NK-92 treated with Interleukin-12 subunit alpha and Interleukin-12 subunit beta, amount 100 ng/mL, for 24 hours (cell line): ENCODE measurements at places on chromosomes 3 and 15.

DNA sequence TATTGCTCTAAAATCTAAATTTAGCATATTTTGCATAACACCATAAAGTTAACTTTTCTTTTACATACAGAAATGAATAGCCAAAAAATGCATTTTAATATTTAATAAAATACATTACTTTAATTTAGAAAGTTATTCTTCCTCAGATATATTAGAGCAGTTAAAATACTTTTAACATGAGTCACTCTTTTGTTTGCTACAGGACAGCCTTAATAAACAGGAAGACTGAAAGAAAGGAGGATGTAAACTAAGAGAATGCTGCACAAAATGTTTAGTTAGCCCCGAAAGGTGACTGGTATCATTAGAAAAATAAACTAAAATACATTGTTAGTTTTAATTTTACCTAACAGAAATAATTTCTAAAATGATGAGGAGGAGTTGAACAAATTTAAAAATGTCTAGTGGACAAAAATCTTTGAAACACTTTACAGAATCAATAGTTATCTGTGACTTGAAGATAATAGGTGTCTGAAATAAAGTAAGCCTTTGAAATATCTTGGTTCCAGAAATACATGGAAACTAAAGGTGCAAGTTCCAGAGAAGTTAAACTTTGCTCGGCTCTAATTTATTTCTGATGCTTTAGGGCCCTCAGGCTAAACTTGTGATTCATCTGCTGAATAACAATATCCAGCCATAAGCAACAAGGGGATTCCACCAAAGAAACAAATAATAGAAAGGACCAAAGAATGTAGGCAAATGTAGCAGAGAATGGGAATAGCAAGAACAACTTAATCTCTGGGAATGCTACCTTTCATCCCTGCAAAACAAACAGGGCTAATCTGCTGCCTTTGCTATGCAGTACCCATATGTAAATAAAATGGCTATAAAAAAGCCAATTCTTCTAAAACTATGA, 138.3 kb upstream of the UBP1 start:
- DNase-seq = no peak

- no peak for DNase-seq
Measured at GRCh38 chr15:85284497-85284896, 95.9 kb upstream of the AKAP13 start.

- no peak for DNase-seq
Measured at GRCh38 chr3:182921665-182922355, 58.5 kb downstream of the DCUN1D1 start.

DNA sequence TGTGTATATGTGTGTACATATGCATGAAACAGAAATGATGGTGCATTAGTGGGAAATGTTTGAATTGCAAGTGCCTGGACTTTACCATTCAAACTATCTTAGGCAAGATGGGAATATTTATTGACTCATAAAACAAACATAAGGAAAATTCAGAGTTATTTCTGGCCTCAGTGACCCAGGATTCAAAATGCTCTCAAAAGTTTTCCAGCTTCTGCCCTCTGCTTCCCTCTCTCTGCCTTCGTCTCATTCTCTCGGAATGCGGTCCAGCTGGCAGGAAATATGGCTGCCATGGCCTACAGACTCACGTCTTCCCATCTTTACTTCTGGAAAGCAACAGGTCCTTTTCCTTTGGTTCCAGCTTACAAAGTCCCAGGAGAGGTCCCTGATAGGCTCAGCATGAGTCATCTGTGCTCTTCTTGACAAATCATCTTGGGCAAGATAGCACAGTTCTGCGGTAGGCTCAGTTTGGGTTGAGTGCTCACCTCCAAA, 8.7 kb upstream of the ZNF774 start:
- DNase-seq = no peak

- no peak for DNase-seq
Measured at GRCh38 chr3:54628888-54629441, 298.9 kb downstream of the LRTM1 start.

DNA sequence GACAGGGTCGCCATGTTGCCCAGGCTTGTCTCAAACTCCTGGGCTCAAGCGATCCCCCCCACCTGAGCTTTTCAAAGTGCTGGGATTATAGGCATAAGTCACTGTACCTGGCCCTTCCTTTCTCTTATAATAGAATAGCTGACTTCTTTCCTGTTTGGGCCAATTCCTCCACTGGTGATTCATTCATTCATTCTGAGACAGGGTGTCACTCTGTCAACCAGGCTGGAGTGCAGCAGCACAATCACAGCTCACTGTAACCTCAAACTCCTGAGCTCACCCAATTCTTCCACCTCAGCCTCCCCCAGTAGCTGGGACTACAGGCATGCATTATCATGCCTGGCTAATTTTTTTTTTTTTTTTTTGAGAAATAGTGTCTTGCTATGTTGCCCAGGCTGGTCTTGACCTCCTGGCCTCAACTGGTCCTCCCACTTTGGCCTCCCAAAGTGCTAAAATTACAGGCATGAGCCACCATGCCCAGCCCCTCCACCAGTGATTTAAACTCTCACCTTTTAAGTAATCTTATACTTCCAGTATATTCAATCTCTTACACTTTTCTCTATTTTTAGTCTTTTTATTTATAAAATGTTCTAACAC, 20.9 kb downstream of the GNB4 start:
- no peak for DNase-seq

- no peak for DNase-seq
Measured at GRCh38 chr3:182108371-182108770, 396.6 kb downstream of the SOX2 start.

DNA sequence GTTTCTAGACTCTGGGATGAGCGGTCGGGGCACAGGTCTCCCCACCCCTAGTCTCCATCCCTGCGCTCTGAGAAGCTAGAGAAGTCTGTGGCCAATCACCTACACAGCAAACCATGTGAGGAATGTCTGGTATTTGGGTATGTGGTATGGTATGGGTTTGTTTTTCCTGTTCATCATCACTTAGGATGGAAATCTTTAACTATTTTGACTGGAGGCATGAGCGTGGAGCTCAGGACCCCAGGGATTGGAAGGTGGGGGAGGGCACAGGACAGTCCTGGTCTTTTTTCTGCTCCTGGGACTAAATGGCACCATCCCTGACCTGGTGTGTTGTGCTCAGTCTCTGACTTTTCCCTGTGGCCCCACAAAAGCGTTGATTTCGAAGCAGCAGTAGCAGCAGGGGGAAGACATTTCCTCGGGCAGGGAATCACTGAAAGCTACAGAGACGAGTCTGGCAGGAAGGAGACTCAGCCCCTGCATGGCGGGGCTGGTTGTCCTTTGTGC, 191.7 kb upstream of the TPM1 start:
- DNase-seq = no peak

DNA sequence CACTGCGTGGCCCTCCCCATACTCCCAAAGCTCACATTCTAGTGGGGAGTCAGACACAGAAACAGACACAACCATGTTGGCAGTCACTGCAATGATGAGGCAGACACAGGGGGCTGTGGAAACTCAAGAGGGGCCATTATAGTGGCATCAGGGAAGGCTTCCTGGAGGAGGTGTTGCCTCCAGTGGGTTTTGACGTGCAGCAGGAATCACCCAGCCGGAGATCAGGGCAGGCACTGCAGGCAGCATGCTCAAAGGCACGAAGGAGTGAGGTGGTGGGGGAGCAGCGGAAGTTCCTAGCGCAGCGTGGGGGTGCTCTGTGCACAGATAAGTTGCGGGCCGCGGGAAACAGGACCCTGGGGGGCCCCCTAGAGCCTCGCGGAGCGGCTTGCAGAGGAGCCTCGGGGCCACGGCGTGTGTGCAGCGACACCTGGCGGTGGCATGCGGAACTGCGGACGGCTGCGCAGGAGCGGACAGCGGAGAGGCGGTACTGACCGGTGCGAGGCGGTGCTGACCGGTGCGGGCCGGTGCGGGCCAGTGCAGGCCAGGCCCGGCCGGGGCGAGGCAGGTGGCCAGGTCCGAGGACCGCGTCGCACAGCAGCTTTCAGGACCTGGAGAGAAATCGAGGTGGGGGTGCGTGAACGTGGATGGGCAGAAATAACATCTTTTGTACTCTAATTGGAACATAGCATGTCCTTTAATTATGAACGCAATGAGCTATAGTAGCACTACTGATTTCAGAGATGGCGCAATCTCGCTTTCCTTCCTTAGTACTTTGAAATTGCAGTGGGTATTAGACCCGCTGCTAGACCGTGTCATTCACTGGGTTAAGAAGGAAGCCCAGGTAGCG, 101.5 kb downstream of the FBLN2 start:
- DNase-seq = peak; percentile 49

- DNase-seq = no peak
Measured at GRCh38 chr3:129605203-129605921, 1.1 kb downstream of the PLXND1 start.

GRCh38 chr3:43023066-43023465, 44.0 kb downstream of the GASK1A start:
- DNase-seq = no peak

DNA sequence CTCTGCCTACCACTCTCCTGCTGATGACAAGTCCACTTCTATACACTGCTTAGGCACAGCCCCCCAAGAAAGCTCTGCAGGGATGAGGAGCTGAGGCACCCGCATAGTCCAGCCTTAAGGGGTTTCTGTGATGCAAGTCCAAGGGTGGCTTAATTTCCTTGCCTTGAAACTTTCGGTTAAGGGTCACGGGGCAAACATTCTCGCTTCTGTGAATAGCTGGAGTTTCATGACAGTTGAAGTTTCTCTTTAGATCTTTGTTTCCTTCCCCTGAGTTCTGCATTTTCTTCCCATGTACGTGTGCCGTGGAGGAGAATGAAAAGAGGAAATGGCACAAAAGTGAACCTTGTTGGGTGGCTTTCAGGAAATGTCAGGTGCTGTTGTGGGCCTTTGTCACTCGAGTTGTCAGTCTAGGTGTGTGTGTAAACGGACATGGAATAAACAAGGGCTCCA, 7.0 kb downstream of the GPR160 start:
- no peak for DNase-seq

DNA sequence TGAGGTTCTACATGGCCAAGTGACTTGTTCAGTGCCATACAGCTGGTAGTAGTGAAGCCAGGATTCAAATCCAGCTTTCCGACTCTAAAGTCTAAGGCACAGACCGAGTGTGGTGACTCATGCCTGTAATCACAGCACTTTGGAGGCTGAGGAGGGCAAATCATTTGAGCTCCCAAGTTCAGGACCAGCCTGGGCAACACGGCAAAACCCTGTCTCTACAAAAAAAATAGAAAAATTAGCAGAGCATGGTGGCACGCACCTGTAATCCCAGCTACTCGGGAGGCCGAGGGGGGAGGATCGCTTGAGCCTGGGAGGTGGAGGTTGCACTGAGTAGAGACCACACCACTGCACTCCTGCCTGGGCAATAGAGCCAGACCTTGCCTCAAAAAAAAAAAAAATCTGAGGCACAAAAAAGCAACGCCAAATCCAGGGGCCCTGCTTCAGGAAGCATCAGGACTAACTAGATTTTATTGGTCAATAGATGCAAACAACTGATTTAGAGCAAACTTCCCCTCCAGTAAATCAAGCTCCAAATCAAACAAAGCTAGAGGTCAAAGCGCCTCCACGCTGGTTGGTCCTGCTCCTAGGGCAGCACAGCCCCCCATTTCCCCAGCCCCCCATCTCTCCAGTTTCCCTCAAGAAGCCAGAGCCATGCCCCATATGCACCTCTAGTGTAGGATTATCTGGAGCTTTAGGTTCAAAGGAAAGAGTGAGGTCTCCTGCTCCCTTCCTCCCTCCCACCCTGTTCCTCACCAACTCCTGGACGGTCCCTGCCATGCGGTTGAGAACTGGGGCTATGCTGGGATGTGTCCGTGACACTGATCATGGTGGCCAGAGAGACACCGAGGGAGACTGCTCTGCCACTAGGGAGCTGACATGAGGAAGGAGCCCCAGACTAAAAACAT, 2.9 kb upstream of the TNK2 start:
- no peak for DNase-seq

DNA sequence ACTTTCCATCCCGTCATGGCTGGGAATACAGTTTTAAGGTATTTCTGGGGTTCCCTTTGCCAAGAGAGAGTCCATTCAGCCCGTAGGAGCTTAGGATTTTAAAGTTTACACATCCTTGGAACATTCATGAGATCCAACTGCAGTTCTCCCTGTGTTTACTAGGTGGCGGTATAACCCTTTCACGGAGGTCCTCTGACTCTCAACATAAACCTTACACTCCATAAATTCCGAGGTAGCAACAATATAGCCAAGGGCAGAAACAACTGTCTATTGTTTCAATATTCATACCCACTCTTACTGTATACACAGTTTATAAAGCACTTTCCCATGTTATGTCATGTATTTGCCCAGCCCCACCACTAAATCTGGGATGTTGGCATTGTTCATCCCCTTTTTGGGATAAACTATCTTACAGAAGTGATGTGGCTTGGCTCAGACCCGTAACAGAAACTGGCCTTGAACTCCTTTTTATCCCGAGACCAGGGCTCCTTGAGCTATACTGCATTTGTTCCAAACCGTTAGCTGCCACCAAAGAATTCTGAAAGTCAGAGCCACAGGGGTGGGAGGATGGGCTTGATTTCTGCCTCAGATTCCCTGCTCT, 69.2 kb upstream of the COL6A5 start:
- no peak for DNase-seq

DNA sequence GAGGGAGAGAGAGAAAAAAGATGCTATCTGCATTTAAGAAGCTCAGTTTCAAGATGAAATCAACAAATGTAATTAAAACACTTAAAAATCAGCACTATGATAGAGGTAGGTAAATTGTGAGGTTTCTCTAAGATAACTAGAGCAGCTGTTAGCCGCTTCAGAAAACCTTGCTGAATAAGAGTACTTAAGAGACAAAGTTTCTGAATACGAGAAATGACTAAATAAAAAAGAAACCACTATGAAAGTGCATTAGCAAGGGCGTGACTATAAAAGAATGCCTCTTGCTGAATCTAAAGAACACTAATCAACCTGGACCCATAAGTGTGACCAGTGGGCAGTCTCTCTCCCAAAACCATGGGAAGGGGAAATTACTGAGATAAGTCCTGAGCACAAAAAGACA, 41.8 kb downstream of the IQCB1 start:
- no peak for DNase-seq

DNA sequence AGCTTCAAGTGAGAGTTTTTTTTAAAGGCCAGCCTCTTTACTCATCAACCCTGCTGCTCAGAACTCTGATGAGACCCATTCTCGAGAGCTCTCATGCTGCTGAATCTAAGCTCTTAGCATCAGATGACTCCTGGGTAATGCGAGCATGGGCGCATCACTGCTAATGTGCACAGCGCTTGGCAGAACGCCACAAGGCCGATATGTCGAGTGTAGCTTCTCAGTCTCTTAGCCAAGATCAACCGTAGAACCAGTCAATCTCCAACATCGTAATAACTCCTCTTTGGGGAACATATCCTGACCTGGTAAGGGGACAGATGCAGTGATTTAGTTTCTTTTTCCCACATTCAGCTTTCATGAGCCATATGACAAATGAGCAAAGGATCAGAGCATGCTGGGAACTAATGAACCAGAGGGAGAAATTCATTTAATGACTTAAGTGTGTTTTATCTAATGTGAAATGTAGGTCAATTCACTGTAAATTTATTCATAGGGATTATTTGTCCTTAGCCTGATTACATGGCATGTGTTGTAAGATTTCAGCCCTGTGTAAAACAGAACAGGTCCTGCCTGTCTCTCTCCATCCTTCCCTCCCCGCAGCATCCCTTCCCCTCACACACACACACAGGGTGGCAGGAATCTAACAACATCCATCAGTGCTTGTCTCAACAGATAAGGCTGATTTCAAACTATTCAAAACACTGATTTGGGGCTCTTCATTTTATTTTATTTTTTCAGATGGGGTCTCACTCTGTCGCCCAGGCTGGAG, 195.4 kb upstream of the C2CD4B start:
- no peak for DNase-seq

GRCh38 chr3:168047936-168048335, 47.8 kb downstream of the GOLIM4 start:
- DNase-seq = no peak
